AG04449 (cell line): ENCODE measurements at places on chromosomes 12 and 14.
A peak's percentile ranks its signal among the peaks of the same experiment; 100 is the strongest.

DNA sequence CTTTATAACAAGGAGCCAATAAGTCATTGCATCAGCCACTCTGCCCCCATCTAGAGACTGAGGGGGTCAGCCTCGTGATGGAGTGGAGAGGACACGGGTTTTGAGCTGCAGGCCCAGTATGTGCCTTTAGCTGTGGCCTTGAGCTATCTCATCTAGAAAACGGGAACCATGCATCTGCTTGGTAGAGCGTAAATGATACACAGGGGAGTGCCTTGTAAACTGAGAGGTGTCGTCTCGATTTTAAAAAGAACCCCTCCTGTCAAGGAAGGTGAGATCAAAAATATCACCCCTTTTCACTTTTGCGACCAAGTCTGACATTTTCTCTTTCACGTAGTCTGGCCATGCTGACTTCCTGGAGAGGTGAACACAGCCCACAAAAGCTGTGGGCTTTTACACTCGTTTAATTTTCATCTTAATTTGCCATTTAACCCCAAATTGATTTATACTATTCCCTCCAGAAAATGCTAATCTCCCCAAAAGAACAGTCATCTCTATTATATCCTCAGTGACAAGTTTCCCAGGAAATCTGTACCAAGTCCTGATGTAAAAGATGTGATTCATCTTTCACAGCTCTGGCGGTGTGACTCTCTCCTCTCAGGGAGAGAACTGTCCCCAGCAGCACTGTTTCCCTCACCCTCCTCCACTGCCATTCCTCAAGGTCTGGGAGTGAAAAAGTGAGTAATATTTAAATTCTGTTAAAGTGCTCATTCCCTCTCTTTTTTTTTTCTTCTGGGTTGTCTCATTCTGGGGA, 30.6 kb downstream of the VCPKMT start:
- DNase-seq = peak; percentile 49

- DNase-seq = no peak
Measured at GRCh38 chr12:3127832-3128231, 50.7 kb downstream of the TSPAN9 start.

DNA sequence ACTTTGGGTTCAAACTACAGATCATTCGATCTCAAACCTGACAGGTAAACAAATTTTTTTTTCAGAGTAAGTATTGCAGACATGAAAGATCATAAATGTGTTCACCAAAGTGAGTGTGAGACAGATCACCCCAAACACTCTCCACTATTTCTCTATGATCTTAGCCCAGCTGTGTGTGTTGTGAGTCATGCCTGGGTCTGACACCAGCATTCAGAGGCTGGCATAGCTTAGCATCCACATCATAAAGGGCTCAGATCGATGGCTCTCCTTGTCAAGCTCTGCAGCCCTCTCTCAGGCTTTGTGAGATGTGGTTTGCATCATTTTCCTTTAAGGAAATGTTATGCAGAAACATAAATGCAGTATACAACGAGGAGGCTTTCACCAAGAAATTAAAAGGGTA, 164.9 kb downstream of the ETV6 start:
- peak; percentile 58 for DNase-seq

- DNase-seq = no peak
Measured at GRCh38 chr14:89881839-89882238, 72.7 kb downstream of the EFCAB11 start.

DNA sequence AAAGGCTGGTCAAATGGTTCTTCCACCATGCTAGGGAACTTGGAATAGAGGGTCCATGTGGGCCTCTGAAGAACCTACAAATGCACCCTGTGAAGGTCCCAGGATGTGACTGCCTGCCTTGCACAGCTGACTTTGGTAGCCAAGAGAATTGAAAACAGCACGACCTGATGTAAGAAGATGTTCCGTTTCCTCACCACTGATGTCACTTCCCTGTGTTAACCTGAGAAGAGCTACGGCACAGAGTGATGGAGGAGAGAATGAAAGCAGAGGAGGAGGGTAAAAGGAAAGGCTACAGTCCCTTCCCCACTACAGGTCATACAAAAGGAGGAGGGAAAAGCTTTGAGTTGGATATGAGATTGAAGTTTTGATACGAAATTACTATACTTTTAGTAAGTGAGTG, 328.8 kb downstream of the RGS6 start:
- no peak for DNase-seq

DNA sequence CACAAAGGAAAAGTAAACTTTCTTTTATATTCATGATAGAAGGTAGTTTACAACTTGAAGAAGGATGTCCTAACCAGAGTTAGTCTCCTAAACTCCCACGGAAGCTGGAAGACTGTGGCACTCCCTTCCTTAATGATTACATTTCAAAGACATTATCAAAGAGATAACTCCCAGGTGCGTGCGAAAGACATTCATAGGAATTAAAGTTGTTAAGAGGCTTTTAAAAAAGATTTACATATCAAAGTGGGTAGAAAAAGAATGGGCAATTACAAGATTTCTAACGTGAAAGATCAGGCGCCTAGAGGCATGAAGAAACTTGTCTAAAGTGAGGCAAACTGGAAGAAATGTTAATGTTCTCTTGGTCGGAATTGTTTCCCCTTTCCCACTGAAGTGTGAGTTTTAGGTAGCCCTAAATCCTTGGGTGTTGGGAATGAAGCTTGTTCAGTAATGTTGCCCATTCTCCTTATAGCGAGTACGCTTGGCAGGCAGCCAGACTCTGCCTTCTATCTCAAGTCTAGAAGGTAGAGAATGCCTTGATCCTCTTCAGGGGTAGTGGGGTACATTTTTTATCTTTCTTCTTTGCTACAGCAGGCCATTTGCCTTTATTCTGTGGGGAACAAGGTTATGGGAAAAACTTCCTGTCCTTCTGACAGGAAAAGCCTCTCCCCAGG, 642.0 kb downstream of the SLC6A15 start:
- DNase-seq = no peak

DNA sequence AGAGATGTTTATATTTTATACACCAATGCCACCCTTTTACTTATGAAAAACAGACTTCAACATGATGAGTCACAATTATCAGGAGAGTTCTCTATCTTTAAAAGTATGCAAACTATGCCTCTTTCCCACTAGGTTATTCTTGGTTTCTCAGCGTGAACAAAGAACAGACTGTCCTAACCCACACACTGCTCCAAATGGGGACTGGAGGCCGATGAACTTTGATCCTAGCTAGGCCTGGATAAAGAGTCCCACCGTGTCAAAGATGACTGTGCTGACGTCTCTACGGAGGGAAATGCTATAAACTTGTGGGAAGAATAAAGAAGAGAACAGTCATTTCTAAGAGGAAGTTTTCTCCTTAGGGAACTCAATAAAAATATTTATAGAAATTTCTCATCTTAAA, 160.1 kb downstream of the EPS8 start:
- peak; percentile 71 for DNase-seq

DNA sequence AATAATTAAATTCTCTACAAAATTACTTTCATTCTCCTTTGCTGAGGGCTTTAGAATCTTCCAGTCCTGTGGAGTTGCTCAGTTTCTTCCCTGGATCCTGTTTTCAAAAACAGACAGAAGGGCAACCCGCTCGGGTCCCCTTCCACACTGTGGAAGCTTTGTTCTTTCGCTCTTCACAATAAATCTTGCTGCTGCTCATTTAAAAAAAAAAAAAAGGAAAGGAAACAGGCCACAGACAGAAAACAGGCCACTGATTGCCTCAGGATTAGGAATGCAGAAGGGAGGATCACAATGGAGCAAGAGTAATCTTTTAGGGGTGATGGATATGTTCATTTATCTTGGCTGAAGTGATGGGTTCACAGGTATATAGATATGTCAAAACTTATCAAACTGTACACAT, 29.5 kb upstream of the HIGD1C start:
- DNase-seq = no peak

GRCh38 chr12:94768398-94769046, 118.2 kb upstream of the TMCC3 start:
- DNase-seq = no peak
